Suppressor macrophage treated with lipopolysaccharide for 1 hour (primary cell): ENCODE measurements at places on chromosomes 6 and 20.

GRCh38 chr6:38937839-38938613 is 110.6 kb upstream of the GLP1R start:
- no peak for DNase-seq

GRCh38 chr6:89566008-89566800 is 72.3 kb downstream of the LYRM2 start:
- no peak for DNase-seq

GRCh38 chr6:133820208-133820607 is 68.7 kb upstream of the TCF21 start:
- no peak for DNase-seq

GRCh38 chr6:90701146-90701781 is 114.4 kb upstream of the MAP3K7 start:
- DNase-seq: peak; percentile 10

DNA sequence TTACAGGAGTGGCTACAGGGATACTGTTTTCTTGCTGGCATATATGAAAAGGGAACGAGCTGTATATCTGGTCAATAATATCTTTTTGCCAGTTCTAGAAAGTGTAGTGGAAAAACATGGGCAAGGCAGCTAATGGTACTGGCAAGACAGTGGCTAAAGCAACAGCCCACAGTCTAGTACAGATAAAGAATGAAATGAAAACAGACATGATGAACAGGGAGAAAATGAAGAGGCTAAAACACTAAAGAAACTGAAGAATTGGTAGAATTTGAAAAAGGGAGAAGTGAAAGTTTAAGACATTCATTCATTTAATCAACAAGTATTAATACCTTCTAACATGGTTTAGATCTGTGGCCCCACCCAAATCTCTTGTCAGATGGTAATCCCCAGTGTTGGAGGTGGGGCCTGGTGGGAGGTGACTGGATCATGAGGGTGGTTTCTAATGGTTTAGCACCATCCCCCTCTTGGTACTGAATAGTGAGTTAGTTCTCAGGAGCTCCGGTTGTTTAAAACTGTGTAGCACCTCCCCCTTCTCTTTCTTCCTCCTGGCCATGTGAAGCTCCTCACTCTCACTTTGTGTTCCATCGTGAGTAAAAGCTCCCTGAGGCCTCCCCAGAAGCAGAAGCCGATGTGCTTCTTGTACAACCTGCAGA is 18.1 kb downstream of the FAM184A start:
- DNase-seq: no peak

- peak; percentile 77 for DNase-seq
Observed at GRCh38 chr6:106520711-106521401, 108.4 kb downstream of the RTN4IP1 start.

GRCh38 chr6:37004044-37004980 is 1.1 kb upstream of the FGD2 start:
- DNase-seq: no peak

DNA sequence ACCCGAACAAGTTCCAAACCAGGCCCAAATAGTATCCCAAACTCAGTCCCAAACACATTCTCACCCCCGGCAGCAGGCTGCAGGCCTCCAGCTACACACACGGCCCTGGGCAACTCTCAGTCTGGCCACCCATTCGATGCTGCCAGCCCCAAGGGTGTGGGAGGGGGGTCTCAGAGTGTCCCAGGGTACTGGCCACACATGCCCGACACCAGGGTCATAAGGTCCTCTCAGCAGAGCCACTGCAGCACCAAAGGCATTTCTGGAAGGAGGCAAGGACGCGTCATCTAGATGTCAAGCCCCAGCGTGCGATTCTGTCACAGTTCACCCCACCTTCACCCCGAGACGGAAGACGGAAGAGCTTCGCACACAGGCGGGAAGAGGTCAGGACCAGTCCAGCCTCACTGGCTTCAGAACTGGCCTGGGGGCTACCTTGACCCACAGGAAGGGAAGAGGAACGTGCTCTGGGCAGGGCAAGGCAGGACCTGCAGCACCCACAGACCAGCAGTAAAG is 9.5 kb downstream of the MYL9 start:
- DNase-seq: no peak

- no peak for DNase-seq
Observed at GRCh38 chr6:112613410-112613809, 266.3 kb downstream of the RFPL4B start.

GRCh38 chr6:89794324-89794723 is 25.3 kb downstream of the MDN1 start:
- no peak for DNase-seq

DNA sequence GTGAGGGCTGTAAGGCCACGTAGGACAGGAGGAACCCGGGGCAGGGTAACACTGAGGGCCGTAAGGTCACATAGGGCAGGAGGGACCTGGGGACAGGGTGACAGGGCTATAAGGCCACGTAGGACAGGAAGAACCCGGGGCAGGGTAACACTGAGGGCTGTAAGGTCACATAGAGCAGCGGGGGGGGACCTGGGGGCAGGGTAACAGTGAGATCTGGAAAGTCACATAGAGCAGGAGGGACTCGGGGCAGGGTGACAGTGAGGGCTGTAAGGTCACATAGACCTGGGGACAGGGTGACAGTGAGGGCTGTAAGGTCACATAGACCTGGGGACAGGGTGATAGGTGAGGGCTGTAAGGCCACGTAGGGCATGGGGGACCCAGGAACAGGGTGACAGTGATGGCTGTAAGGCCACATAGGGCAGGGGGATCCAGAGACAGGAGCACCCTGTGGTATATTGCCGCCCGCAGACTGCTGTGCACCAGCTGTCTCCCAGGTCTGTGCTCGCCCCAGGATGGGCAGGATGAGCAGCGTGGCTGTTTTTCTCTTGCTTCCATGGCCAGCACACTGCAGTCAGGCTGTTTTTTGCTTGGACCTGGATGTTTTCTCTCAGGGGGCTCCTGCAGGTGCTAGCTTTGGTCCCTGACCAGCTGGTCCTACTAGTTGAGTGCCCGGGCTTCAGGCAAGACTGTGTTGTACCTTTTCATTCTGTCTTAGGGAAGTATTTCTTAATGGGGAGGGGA is 55.7 kb downstream of the SYTL3 start:
- no peak for DNase-seq
